ENCODE measurements at places on chromosomes 12 and 14.

DNA sequence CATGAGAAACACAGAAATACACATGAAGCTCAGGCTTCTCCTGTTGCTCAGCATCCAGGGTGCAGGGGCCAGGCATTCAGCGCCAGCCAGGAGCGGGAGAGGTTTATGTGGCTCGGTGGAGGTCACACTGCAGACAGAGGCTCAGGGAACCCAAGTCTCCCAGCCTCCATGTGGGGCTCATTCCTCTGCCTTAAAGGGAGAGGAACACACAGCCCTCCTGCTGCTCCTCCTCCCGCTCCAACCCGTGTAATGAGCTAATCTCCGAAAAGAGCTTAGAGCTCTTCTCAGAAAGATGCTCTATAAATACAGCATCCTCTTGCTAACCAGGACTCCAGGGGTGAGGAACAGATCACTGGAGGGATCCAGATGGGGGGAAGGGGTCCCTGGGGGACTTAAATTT, 28.2 kb downstream of the FGF6 start:
- no peak for DNase-seq

GRCh38 chr14:56797003-56797568, 13.2 kb downstream of the OTX2 start:
- DNase-seq = no peak

- peak; percentile 88 for DNase-seq
These were observed at the start of gene PLEKHA5 for GRCh38 chr12:19129486-19130223. Gene PLEKHA5 (plus strand): TSS chr12:19129733. CDS start chr12:19129800, 67 bp downstream.

- DNase-seq = no peak
These were observed 15.4 kb downstream of the TMEM263 start for GRCh38 chr12:106971065-106971464.

DNA sequence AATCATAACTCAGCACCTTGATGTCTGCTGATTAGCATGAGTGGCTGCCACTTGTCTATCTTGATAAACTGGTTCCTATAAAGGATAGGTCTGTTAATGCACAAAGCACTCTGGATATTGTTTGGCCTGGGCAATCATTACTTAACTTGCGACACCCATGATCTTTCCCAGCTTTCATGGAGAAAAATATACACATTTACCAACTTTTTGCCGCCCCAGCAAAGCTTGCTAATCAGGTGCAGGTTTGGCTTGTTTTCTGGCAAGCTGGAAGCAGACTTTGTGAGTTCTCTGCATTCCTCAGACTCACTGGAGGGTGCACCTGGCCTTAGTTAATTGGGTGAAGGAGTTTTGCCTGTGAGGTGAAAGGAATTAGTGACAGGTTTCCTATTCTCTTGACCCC, 1126.4 kb upstream of the FLRT2 start:
- peak; percentile 61 for DNase-seq

- no peak for DNase-seq
These were observed 14.6 kb downstream of the HEATR5A start for GRCh38 chr14:31405599-31406232.

DNA sequence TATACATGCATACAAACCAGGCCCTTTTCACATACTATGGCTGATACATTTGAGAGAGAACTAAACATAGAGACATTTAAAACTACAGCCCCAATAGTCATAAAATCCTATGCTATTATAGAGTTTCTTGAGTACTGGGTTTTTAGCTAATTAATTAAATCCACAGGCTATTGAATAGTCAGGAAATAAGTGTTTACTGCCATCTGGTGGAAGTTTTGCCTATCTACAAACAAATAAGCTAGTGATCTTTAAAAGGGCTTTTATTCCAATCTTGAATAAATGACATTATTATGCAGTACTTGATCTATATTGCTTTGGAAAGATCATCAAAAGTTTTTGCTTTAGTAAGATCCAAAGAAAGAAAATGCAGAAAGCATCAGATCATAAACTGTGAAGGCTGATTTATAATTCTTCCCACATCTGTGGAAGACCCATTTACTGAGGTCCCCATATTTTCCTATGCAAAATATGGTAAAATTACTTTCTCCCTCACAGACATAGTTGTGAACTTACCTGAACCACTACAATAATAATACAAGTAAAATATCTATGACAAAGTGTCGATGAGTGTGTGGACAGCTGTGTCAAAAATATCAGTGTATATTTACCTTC, 131.3 kb downstream of the ITPR2 start:
- DNase-seq = peak; percentile 30

DNA sequence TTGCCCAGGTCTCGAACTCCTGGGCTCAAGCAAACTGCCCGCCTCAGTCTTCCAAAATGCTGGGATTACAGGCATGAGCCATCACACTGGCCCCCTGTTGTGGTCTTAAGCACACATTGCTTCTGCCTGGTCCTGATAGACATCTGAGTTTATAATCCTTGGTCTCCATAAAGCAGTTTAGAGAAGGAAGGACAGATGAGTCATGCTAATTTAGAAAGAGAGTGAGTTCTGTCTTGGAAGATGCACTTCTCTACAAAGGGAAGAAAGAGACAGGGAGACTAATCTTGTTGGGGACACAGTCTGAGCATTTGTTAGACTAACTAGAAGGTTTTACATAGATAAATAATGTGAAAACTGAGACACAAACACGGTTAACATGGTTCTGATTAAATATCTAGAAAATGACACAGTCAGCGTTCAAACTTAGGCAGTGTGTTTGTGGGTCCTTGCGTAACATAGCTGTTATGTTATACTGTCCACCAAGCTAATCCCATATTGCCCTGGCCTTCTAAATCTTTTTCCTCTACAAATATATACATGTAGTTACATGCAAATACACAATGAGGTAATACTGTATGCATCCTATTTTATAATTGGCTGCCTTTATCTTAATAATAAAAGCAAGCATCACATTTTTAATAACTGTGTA, 31.0 kb downstream of the SAMD4A start:
- no peak for DNase-seq

DNA sequence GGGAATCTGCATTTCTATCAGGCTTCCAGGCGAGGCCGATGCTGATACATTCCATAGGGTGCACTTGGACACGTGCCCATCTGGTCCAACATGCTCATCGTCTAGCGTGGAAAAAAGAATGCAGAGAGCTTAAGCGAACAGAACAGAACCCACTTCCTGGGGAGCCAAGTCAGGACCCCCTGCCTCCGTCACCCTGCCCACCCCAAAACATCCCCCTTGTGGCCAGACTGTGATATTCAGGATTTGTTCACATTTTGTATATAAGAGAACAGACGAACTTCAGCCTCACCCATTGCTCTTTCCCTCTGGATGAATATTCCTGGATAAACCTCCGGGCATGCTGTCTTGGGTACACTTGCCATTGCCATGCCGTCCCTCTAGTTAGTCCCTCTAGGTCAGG, 4.3 kb upstream of the PIWIL1 start:
- DNase-seq = no peak

DNA sequence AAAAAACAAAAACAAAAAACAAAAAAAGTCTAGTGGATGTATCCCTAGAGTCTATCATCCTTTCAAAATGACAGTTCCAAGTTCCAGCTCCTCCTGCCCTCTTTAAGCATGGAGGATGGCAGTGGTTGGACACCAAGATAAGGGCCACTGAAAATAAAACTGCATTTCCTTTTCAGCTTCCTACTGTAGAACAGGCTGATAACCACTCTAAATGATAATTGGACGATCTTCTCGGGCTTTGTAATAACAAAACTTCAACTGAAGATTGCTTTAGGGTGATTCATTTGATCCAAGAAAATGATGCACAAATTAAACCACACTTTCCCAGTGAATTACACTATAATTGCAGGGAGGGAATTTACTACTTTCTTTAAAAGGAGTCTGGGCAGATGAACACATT, 42.2 kb upstream of the CRACR2A start:
- DNase-seq = no peak

GRCh38 chr12:103093499-103094106, 136.1 kb downstream of the ASCL1 start:
- DNase-seq = peak; percentile 62

GRCh38 chr14:100734031-100734990, 7.6 kb downstream of the DLK1 start:
- no peak for DNase-seq

- no peak for DNase-seq
These were observed 16.1 kb downstream of the HCAR2 start for GRCh38 chr12:122687086-122687485.

DNA sequence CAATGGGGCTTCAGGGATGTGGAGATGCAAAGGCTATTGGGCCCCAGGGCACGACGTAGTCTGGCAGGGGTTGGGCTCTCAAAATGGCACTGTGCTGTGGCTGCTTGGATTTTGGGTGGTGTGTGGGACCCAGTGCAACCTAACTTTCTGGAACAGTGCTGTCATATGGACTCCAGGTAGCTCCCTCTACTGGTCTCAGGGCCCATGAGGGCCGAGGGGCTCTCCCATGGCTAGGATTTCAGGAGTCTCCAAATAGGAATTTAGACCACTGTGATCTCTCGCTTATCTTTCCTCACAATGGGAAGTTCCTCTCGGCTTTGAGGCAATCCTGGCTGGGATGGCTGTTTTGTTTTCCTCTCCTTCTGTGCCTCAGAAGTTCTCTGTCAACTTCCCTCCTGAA, 68.2 kb upstream of the MUCL1 start:
- no peak for DNase-seq

- DNase-seq = no peak
These were observed 200.3 kb upstream of the NAV3 start for GRCh38 chr12:77630344-77630743.

- no peak for DNase-seq
These were observed 20.6 kb downstream of the TOGARAM1 start for GRCh38 chr14:44982594-44982993.

GRCh38 chr12:12451098-12451497, 94.2 kb downstream of the BORCS5 start:
- no peak for DNase-seq

- no peak for DNase-seq
These were observed 85.9 kb downstream of the ST8SIA1 start for GRCh38 chr12:22248571-22249115.

DNA sequence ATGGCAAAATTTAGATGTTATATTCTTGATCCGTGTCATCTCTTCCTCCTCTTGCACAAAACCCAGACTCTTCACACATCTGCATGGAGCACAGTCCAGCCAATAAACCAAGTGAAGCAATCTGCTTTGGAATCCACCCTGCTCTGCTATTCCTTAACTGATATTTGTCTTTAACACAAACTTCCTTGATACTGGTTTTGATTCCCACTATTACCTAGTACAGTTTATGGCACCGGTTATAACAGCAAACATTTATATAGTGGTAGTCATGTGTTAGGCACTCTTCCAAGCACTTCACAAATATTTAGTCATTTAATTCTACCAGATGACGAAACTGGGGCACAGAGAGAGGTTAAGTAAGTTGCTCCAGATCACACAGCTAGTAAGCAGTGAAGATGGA, 12.5 kb downstream of the STYK1 start:
- no peak for DNase-seq

DNA sequence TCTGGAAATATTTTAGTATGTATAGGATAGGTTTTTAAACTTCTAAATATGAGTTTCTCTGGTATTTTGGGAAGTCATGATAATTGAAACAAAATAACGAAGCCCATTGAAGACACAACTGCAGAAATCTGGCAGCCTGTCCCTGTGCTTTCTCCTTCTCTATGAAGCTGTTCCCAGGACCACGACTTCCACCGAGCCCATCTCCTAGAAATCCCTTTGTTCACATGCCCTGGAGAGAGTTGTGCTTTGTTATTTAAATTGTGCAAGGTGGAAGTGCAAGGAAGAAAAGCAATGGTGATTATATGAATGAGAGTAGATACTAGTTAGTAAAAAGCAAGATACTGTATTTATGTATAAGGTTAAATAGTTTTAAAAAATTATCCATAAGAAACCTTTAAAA, 32.2 kb downstream of the STK38L start:
- DNase-seq = no peak

DNA sequence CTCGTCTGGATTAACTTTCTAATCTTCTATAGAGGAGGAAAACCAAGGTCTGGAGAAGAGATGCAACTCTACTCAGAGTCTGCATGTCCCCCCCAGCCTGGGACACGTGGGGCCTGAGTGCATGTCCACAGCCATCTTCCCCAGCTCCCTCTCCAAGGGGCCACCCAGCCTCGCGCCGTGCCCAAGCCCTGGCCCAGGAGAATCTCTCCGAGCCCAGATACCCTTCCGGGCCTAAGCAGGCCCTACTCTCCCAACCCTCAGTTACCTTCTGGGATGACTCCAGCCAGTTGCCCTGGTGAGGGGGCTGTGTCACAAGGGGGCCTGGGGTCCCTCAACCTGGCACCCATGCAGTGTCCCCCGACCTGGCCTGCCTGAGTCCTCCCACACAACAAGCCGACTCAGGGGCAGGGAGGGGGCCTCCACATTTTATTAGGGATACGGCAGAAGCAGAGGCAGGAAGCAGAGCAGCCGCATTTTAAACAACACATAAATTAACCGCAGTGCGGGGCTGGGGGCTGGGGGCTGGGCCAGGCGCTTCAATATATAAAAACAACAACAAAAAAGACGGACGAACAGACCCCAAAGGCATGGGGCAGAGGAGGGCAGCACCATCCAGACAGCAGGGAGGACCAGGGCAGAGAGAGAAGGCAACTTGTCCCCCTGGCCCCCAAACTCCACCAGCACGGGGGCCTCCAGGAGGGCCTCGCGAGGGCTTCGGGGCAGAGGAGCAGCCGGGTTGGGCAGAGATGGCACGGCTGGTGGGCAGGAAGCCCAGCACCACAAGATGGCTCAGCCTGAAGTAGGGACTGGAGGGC, 37.3 kb downstream of the NCKAP5L start:
- DNase-seq = no peak

DNA sequence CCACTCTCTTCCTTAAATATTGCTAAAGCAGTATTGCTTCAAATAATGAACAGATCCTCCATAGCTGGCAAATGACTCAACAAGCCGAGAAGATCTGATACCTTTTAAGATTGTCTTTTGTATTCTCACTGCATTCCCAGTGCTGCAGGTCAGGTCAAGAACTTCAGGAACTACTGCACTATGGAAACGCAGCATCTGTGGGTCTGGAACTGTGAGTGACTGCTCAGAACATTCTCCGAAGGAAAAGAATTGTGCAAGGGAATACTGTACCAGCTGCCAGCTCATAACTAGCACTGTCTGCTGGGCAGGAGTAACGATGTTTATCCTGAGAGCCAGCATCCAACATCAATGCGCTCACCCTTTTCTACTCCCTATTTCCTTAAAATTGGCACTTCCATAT, 348.0 kb upstream of the SOX5 start:
- no peak for DNase-seq

DNA sequence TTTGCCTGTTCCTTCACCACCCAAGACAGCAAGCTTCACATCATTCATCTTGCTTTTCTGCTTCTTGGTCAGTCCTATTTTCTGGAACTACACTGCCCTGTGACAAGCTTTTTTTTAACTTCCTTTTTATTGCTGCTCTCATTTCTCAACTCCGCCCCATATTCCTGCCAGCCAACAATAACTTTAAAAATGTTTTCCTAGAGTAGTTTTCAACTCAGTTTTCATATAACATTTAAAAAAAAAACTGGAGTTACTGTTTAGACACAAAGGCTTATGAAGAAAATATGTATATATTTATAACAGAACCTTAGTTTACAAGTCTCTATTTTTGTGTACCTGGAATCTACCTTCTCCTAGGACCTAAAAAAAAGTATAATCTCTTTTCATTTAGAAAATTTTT, at the start of gene RERGL:
Gene RERGL (minus strand): TSS at position 101 of the 400 bp plus-strand sequence. CDS start 53 bp downstream, at position 48.
- DNase-seq = no peak

- no peak for DNase-seq
These were observed 5.9 kb upstream of the FBLN5 start for GRCh38 chr14:91953170-91953985.

- DNase-seq = no peak
These were observed 60.1 kb upstream of the EIF5 start for GRCh38 chr14:103273745-103274615.

- DNase-seq = peak; percentile 82
These were observed 900 bp downstream of the C2CD5 start for GRCh38 chr12:22543246-22544037.
